ENCODE measurements at places on chromosomes 2 and 18. TPM values are rescaled to one million over a fixed set of nuclear protein-coding genes. Genes with fewer than 3 reads are reported as not detected.

- no peak for DNase-seq
These were observed 62.3 kb downstream of the PSMG2 start for GRCh38 chr18:12765126-12765525.

Gene UGT1A6
- polyA plus RNA-seq: not detected

DNA sequence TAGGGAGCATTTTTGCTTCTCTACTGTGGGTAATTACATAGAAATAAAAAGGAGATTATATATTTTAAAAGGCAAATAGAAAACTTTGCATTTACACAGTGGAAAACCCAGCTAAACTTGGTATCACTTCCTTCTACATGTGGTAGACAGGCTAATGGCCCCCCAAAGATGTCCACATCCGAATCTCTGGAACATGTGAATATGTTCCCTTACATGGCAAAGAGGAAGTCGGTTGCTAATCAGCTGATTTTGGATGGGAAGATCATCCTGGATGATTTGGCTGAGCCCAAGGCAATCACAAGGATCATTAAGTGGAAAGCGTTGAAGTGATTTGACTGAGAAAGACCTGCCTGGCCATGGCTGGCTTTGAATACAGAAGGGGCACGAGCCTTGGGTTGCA is 26.2 kb downstream of the CREG2 start:
- no peak for DNase-seq

Gene ADCYAP1
- 0.34 TPM for polyA plus RNA-seq

DNA sequence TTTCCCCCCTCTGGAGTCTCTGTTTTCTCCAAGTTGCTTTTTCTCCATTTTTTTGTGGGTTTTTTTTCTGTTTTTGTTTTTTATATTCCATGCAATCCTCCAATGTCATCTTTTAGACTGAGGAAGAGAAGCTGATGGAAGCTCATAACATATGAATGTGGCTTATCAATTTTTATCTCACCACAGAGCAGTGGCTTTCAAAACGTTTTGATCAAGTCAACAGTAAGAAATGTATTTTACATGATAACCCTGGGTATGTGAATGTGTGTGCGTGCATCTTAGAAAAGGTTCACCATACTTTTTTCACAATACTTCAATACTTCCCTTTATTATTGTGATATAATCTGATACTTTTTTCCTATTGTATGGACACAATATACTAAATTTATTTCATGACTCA is 64.6 kb upstream of the CDCA7 start:
- DNase-seq: no peak

GRCh38 chr2:70552501-70553333 is 909 bp downstream of the TGFA start:
- no peak for DNase-seq

Gene TBR1
- not detected for polyA plus RNA-seq

DNA sequence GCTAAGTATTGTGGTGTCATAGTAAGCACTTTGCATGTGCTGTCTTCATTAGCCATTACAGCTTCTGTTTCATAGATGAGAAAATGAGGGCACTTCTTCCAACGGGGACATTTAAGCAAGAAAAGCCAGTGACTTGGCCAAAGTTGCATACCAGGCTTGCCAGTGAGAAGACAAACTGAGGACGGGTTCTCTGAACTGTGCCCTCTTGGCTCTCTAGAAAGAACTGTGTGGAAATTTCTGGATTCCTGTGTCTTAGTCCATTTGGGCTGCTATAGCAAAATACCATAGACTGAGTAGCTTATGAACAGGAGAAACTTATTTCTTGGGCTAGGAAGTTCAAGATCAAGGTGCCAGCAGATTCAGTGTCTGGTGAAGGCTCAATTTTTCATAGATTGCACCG is 13.3 kb downstream of the CTIF start:
- no peak for DNase-seq

Gene ADRA2B
- 2.1 TPM for polyA plus RNA-seq

- no peak for DNase-seq
These were observed 25.1 kb upstream of the AAK1 start for GRCh38 chr2:69668598-69668997.

DNA sequence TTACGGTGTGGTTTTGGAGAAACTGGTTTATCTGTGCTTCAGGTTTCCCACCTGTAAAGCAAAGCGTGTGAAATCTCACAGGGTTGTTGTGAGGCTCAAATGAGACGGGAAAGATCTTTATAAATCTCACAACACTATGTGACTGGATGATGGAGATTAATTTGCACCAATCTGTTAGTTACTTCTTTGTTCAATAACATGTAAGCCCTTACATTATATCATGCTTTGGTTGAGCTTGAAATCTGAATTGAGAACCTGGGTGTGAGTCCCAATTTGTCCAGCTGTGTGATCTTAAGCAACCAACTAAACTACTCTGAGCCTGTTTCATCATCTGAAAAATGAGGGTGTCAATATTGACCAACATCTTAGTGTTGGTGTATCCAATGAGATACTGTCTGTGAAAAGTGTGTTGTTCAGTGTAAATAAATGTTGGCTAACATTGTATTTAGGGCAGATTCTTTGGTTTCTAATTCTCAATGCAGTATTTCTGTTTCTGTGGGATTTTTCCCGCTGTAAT is 741 bp upstream of the GCKR start:
- no peak for DNase-seq

DNA sequence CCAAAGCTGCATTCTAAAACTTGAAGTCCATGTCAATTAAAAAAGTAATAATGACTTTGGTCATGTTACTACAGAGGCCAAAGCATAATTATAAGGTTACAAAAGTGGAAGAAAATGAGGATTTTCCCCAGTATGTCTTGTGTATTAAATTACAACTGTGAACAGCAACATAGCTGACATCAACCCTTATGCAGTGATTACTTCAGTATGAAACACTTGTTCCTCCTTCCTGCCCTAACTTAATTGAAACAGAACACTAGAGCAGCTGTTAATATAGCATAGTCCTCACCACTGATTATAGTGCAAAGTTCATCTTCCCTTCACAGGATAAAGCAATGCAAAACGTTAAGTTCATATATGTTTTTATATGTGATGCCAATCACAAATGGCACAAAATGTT is 29.9 kb downstream of the EPB41L3 start:
- no peak for DNase-seq

- DNase-seq: no peak
These were observed 2.3 kb upstream of the NCKAP5 start for GRCh38 chr2:133570542-133570941.

- no peak for DNase-seq
These were observed 21.6 kb downstream of the MC4R start for GRCh38 chr18:60350941-60351340.

Data from forelimb muscle (tissue), 1 donor.